ENCODE measurements at places on chromosomes 12 and 14. TPM values are rescaled to one million over a fixed set of nuclear protein-coding genes. Genes with fewer than 3 reads are reported as not detected.

Gene IGF1
- not detected for total RNA-seq

Gene MYH6
- 0.03 TPM for total RNA-seq

- no peak overlapping the region for H3K4me3 ChIP-seq
- no peaks in the 10 kb centered on the region for H3K36me3 ChIP-seq
- no peak for DNase-seq
- H3K27me3 ChIP-seq, result no peaks in the 10 kb centered on the region
Measured at GRCh38 chr12:5746036-5746908, 198.8 kb downstream of the ANO2 start.

Gene AICDA
- not detected for total RNA-seq

DNA sequence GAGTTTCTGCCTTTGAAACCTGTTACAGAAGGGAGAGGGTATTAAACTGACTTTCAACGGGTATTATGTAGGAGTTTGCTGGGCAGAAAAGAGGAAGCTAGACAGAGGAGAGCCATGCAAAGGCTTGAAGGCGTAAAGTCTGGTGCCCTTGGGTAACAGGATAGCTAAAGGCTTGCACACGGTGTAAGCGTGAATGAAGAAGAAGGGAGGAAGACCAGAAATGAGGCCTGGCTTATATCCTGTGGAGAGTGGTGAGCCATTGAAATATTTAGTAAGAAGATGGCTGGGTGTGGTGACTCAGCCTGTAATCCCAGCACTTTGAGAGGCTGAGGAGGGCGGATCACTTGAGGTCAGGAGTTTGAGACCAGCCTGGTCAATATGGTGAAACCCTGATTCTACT, 22.6 kb downstream of the SUDS3 start:
- H3K4me1 ChIP-seq, result no peaks in the 10 kb centered on the region
- H3K27ac ChIP-seq, result no peak overlapping the region
- DNase-seq, result no peak
- H3K4me3 ChIP-seq, result no peak overlapping the region

Gene LBHD2
- not detected for total RNA-seq

GRCh38 chr12:1302201-1302870, 292.0 kb downstream of the FBXL14 start:
- no peak overlapping the region for H3K27ac ChIP-seq
- peaks cover 8% of the 10 kb centered on the region for H3K4me1 ChIP-seq
- H3K27me3 ChIP-seq, result no peaks in the 10 kb centered on the region
- DNase-seq, result no peak
- H3K36me3 ChIP-seq, result peaks cover 12% of the 10 kb centered on the region
- no peak overlapping the region for H3K4me3 ChIP-seq

DNA sequence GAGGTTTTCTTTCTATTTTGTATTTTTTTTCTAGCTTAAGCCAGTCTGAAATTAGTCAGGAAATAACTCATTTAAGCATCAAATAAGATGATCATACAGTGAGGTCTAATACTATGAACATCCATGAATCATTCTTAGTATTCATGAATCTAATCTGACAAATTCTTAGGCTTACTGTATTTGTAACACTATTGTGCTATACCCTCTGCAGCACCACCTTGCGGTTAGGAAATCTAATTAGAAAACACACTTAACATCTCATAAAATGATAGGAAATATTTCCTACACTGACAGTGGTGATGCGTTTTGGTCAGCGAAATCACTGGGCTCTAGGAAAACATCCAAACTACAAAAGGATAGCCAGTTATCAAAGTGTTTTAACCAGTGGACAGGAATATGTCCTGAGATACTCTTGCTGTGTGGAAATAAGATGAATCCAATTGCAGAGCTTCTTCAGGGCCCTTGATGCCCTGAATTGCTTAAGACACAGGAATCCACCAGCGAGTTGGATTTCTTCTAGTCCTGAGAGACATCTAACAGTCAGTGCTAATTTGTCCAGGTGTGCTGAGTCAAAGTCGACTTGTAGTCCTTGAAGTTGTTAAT, 109.3 kb upstream of the MYF6 start:
- no peak overlapping the region for H3K27ac ChIP-seq
- no peaks in the 10 kb centered on the region for H3K27me3 ChIP-seq
- no peaks in the 10 kb centered on the region for H3K36me3 ChIP-seq

- no peaks in the 10 kb centered on the region for H3K27me3 ChIP-seq
- H3K36me3 ChIP-seq, result no peaks in the 10 kb centered on the region
- no peaks in the 10 kb centered on the region for H3K4me1 ChIP-seq
- DNase-seq, result no peak
- no peak overlapping the region for H3K27ac ChIP-seq
Measured at GRCh38 chr12:2449586-2449985, 345.2 kb upstream of the FKBP4 start.

DNA sequence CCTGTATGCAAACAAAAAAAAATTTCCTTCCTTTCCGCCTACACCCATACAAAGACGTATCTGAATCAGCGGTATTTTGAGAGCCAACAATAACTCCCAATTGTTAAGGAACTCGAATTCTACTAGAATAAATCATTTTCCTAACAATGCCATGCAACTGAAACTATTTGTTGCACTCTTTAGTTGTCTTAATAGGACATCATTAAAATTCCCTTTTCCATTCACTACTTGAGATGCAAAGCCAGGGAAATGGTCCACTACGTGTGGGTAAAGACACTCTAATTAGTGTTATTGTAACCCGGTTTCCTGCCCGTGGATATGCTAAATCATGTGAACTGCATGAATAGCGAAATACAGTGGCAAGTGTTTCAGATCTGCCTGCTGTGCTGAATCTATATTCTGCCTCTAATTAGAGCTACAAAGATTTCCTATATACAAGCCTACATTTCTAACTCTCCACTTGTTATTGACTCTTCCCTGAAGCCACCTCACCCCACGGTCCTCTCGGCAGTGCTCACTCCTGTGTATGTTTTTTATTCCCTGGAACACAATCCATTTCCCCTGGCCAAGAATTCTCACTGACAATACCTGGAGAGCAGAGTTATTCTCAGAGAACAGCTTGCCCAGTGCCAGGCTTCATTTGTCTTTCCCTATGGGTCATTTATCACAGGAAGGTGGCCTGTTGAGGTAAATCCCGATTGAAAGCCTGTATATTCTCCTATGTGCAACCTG, 168.3 kb downstream of the PAWR start:
- DNase-seq, result peak; percentile 37
- no peaks in the 10 kb centered on the region for H3K27me3 ChIP-seq
- no peak overlapping the region for H3K27ac ChIP-seq
- H3K4me3 ChIP-seq, result no peak overlapping the region
- peaks cover 14% of the 10 kb centered on the region for H3K4me1 ChIP-seq
- H3K36me3 ChIP-seq, result no peaks in the 10 kb centered on the region

Gene CISTR
- total RNA-seq, result not detected

- H3K27ac ChIP-seq, result no peak overlapping the region
- no peak overlapping the region for H3K4me3 ChIP-seq
- DNase-seq, result no peak
- no peaks in the 10 kb centered on the region for H3K4me1 ChIP-seq
- H3K36me3 ChIP-seq, result no peaks in the 10 kb centered on the region
- no peaks in the 10 kb centered on the region for H3K27me3 ChIP-seq
Measured at GRCh38 chr12:60201891-60202290, 606.1 kb downstream of the SLC16A7 start.

GRCh38 chr12:48985901-48986300, 7.8 kb downstream of the WNT1 start:
- H3K27me3 ChIP-seq, result peaks cover 98% of the 10 kb centered on the region
- no peaks in the 10 kb centered on the region for H3K36me3 ChIP-seq
- H3K27ac ChIP-seq, result no peak overlapping the region
- no peak overlapping the region for H3K4me3 ChIP-seq

DNA sequence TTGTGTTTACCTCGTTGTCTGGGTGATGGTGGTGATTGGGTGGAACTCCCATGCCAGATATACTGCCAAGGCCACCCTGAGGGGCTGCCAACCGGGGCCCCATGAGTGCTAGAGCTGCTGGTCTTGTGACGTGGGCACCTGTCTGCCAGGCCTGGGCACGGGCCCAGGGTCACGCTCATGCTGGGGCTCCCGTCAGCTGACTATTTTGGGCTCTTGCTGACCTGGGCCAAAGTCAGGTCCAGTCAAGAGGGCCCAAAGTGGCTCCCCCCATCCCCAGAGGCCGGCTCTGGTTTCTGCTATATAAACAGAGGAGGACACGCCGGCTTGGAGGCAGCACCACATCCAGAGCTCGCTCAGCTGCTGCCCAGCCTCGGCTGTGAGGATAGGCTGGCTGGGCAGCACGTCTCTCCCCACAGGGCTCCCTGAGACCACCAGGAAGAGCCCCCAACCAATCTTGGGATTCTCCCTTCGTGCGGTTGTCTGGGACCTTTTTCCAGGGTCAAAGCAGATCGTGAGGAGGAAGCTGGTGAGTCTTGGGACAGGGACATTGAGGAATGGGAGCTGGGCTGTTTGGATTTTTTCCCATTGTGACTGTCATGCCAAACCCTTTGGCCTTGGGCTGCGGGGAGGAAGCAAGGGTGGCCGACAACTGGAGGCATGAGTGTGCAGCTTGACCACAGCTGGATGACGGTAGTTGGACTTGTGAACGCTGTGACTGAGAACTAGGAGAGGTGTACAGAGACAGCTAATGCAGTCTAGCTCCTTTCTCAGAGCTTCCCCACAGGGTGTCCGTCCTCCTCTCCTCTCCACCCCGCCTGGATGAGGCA, 7.6 kb upstream of the NR4A1 start:
- DNase-seq, result no peak
- H3K4me1 ChIP-seq, result no peaks in the 10 kb centered on the region
- H3K27me3 ChIP-seq, result peaks cover 14% of the 10 kb centered on the region
- H3K4me3 ChIP-seq, result no peak overlapping the region
- H3K27ac ChIP-seq, result no peak overlapping the region
- no peaks in the 10 kb centered on the region for H3K36me3 ChIP-seq

DNA sequence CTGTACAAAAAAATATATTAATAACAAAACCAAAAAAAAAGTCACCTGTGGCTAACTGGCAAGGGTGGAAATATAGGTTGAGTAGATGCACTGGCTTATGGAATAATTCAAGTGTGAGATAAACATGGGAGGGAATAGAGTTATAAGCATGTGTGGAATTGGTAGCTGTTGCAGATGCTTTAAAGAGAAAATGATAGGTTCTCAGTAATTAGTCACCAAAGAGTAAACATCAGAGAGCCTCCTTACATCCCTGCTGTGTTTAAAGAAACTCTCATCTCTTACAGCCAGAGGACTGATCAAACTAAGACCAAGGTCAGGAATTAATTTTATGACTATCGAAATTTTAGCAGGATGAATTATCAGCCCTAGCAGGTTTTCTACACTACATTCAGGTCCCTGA, 70.5 kb downstream of the EGLN3 start:
- no peak overlapping the region for H3K4me3 ChIP-seq
- no peaks in the 10 kb centered on the region for H3K4me1 ChIP-seq
- H3K36me3 ChIP-seq, result no peaks in the 10 kb centered on the region
- H3K27ac ChIP-seq, result no peak overlapping the region
- DNase-seq, result no peak
- H3K27me3 ChIP-seq, result no peaks in the 10 kb centered on the region

GRCh38 chr12:118355843-118356242, 16.9 kb downstream of the TAOK3 start:
- H3K27me3 ChIP-seq, result no peaks in the 10 kb centered on the region
- no peaks in the 10 kb centered on the region for H3K36me3 ChIP-seq
- DNase-seq, result no peak
- H3K4me1 ChIP-seq, result no peaks in the 10 kb centered on the region
- no peak overlapping the region for H3K4me3 ChIP-seq

DNA sequence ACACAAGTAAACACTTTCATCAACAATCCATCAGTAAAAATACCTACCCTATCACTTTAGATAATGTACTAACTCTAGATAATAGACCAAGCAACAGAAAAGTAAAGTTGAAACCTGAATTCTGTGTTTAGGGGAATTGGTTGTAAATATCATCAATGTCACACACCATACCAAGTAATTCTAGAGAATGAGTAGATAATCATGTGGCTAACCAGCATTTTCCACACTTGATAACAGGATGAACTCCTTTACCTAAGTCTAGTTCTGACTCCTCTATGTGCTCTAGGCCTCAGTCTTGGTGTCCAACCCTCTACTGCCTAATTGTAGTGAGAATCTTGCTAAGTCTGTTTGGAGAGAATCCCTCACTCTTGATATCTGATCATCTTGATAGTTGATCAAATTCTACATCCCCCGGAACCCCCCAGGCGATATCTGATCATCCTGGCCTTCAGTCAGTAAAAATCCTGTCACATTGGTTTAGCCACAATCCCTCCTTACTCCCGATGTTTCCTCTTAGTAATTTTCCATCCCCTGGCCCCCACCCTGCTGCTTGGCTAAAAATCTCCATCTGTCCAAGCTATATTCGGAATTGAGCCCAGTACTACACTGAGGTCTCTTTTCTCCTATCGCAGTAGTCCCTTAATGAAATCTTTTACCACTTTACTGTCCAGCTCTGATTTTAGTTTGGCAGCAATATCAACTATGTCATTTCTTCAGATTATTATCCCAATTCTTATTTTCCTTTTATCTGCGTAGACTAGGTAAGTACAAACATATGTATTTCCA, 3.4 kb upstream of the SLCO1A2 start:
- H3K36me3 ChIP-seq, result no peaks in the 10 kb centered on the region
- no peaks in the 10 kb centered on the region for H3K27me3 ChIP-seq

GRCh38 chr12:33710548-33710947, 270.9 kb upstream of the SYT10 start:
- no peak overlapping the region for H3K27ac ChIP-seq
- no peak overlapping the region for H3K4me3 ChIP-seq
- no peaks in the 10 kb centered on the region for H3K4me1 ChIP-seq
- no peak for DNase-seq
- H3K27me3 ChIP-seq, result no peaks in the 10 kb centered on the region

GRCh38 chr14:36583893-36584811, 1.7 kb upstream of the NKX2-8 start:
- peaks cover 100% of the 10 kb centered on the region for H3K27me3 ChIP-seq
- no peak overlapping the region for H3K4me3 ChIP-seq
- H3K36me3 ChIP-seq, result no peaks in the 10 kb centered on the region
- DNase-seq, result peak; percentile 51

Gene RXYLT1
- 9.4 TPM for total RNA-seq

- no peaks in the 10 kb centered on the region for H3K36me3 ChIP-seq
- DNase-seq, result peak; percentile 69
- no peak overlapping the region for H3K4me3 ChIP-seq
- peaks cover 8% of the 10 kb centered on the region for H3K4me1 ChIP-seq
- no peak overlapping the region for H3K27ac ChIP-seq
Measured at GRCh38 chr12:91986084-91986483, 159.6 kb downstream of the BTG1 start.

GRCh38 chr12:108115123-108116121, 13.7 kb upstream of the WSCD2 start:
- H3K4me3 ChIP-seq, result no peak overlapping the region
- H3K27ac ChIP-seq, result no peak overlapping the region
- H3K27me3 ChIP-seq, result no peaks in the 10 kb centered on the region
- peaks cover 14% of the 10 kb centered on the region for H3K4me1 ChIP-seq
- no peaks in the 10 kb centered on the region for H3K36me3 ChIP-seq

DNA sequence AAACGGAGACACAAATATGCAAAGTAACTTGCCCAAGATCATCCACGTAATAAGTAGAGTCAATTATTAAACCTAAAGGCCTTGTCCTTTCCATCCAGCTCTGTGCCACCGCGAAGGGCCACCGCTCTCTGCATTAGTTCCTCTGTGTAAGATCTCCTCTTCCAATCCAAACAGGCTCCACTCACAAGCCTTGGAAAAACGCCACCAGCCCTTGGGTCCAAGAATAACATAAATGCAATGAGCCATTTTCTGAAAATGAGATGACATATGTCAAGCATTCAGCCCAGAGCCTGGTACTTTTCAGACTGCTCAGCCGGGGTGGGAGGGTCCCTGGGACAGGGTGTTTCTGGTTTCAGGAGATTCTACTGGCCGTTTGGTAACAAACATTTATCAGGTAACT, 30.0 kb downstream of the DGLUCY start:
- no peak for DNase-seq
- H3K27me3 ChIP-seq, result no peaks in the 10 kb centered on the region
- H3K27ac ChIP-seq, result no peak overlapping the region
- peaks cover 5% of the 10 kb centered on the region for H3K4me1 ChIP-seq

Gene ELK3
- total RNA-seq, result 5.0 TPM
